ENCODE measurements at places on chromosomes 2 and 18.

- peak; percentile 28 for DNase-seq
Observed at GRCh38 chr2:240916571-240917008, 10.5 kb downstream of the CROCC2 start.

DNA sequence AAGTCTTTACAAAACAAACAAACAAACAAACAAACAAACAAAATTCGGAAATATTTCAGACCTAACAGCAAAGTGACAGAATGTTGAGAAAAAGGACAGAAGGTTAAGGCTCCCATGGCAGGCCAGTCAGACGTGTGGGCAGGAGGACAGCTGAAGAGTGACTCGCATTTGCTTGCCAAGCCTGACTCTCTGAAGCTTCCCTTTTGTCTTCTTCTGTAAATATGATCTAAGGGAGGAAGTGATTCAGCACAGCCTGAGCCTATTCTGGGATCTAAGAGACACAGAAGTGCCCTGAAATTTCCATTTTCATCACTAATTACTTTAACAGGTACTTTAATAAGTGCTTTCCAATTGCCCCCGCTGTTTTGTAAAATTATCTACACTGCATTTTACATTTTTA lies 134.0 kb upstream of the LYPD1 start:
- DNase-seq: peak; percentile 9

DNA sequence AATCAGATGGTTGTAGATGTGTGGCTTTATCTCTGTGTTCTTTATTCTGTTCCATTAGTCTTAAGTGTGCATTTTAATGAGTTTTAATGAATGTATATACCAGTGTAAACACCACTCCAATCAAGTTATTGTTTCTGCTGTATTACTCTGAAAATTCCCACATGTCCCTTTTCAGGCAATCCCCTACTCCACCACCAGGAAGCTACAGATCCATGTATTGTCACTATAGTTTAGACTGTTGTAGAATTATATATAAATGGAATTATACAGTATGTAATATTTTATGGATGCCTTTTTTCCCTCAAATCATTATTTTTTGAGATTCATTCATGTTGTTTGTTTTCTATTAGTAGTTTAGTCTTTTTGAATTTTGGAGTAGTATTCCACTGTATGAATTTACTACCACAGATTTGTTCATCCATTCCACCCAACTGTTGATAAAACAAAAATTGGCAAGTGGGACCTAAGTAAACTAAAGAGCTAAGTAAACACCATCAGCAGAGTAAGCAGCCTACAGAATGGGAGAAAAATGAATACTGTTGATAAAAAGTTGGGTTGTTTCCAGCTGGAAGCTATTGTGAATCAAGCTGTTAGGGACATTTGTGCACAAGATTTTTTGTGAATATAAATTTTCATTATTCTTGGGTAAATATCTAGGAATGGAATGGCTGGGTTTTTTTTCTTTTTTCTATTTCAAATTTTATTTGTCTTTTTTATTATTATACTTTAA lies 262.0 kb downstream of the CAMKMT start:
- no peak for DNase-seq

DNA sequence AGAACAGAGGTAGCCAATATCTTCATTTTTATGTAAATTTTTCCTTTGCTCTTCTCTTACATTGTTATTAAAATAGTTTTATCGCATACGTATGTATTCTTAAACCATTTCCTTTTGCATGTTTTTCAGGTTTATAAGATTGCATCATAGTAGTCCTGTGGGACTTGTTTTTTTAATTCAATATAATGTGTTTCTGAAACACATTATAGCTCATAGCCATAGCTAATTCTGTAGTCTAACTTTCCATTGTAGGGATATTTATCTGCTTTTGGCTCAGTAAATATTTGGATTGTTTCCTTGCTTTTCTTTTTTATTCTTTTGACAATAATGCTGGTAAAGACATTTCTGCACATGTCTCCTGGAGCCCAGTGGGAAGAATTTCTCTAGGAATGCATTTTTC lies 484.3 kb downstream of the PTPRM start:
- DNase-seq: no peak

GRCh38 chr18:36660311-36660710 lies 168.5 kb downstream of the TPGS2 start:
- DNase-seq: no peak

DNA sequence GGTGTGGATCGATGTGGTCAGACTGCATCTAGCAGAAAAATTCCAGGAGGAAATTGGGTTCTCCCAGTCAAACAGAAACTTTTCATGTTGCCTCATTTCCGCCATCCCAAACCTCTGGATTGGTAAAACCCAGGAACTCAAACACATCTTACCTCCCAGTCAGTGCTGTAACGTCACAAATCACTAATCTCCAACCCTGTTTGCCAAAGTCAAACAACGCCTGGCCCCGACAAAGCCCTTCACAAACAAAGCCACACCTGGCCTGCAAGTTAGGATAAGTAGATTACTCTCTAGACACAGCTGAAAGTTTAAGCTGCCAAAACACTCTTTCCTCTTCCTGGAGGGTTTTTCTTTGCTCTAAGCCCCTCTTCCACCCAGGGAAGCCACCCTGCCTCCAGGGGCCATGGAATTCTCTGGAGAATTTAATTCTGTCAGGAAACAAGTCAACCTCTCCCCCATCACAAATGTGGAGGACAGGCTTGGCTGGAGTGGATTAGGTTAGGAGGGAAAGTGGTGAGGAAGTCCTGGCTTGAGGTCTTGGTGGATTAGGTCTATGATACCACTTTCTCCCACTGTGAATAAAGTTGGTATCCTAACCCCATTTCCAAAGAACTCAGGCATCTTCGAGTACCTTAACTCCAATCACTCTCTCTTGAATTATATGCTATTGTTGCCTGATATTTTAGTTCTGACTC lies 86.7 kb downstream of the LYPD6B start:
- no peak for DNase-seq

DNA sequence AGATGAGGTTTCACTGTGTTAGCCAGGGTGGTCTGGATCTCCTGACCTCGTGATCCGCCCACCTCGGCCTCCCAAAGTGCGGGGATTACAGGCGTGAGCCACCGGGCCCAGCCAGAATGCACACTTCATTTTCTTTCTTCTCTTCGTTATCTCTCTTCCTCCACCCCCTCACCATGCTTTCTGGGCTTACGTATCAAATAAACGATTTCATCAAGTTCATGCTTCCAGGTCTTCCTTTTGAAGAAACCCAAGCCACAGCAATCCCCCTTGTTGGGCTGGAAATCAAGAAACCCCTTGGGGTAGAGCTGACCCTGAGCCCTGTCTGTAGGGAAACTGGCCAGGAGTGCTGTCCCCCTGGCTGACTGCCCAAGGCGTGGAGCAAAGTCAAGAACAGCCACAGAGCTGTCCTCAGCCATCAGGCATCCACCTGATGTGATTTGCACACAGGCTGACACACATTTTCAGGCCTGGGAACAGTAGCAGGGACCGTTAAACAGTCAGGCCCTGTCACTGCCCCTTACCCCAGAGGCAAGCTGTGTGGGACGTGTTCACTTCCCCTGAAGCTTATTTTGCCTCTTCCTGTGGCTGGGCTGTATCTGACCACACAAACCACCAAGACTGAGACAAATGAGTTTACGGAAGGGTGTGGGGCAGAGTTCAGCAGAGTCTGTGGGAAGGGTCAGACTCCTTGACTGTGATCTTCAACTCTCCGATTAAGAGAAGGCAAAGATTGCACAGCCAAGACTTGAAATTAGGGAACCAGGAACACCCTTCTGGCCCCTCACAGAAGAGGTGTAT lies 15.1 kb upstream of the NMUR1 start:
- DNase-seq: peak; percentile 94

GRCh38 chr2:152485954-152486736 lies 151.2 kb downstream of the FMNL2 start:
- DNase-seq: no peak

DNA sequence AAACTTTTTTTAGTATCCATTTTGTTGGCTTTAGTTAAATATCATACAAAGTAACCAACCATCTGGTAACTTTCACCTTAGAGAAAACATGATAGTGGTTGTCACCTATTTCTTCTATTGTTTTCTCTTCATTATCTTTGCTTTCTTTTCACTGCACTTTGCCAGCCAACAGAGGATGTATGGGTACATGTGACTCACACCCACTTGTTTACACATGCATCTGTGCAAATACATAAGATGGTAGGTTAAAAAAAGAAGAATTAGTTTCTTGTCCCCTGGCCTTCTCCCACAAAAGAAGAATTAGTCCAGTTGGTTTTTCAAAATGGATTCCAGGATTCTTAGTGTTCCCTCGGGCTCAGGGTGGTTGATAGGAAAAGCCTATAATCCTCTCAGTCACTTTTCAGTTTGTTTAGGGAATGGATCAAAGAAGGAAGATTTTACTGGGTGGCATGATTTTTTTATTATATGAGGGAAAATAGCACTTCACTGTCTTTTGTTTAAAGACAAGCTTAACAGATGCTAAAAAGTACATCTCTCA lies 46.6 kb downstream of the CDK15 start:
- DNase-seq: peak; percentile 35

- no peak for DNase-seq
Observed at GRCh38 chr2:30527859-30528258, 80.8 kb downstream of the LCLAT1 start.

GRCh38 chr2:129805899-129806298 lies 173.6 kb upstream of the RAB6C start:
- no peak for DNase-seq

DNA sequence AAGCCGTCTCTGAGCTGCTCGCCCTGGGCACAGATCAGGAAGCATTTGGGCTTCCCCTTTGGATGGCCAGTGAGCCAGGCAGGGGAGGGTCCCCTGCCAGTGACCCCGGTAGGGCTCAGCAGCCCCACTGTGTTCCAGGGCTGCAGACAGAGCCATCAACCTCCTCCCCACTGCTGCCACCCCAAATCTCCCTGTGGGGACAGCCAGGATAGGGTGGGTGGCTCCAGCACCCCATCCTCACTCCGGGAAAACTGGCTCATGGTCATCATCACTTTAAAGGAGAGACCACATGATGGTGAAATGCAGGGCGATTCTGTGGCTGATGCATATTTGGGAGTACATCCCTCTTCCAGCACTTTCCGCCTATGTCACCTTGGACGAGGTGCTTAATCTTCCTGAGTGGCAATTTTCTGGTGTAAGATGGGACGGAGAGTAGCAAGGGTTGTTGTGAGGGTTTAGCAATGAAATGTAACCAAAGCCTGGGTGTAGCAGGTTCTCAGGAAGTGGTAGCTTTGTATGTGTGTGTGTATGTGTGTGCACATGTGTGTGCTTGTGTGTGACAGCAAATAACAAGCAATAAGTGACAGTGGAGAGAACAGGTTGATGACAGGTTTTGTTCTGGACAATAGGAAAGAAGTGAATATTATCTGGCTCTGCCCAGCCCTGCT lies 61.8 kb downstream of the ACAA2 start:
- DNase-seq: no peak
